ENCODE measurements at places on chromosomes 2 and 18.

- DNase-seq = no peak
These were observed 274.9 kb upstream of the LRRTM4 start for GRCh38 chr2:77797088-77797487.

- DNase-seq = no peak
These were observed 21.6 kb downstream of the GPR55 start for GRCh38 chr2:230903231-230904150.

- DNase-seq = no peak
These were observed 86.9 kb downstream of the KCTD1 start for GRCh38 chr18:26461405-26461804.

GRCh38 chr2:191006997-191007783 is 6.8 kb downstream of the STAT1 start:
- DNase-seq = no peak

DNA sequence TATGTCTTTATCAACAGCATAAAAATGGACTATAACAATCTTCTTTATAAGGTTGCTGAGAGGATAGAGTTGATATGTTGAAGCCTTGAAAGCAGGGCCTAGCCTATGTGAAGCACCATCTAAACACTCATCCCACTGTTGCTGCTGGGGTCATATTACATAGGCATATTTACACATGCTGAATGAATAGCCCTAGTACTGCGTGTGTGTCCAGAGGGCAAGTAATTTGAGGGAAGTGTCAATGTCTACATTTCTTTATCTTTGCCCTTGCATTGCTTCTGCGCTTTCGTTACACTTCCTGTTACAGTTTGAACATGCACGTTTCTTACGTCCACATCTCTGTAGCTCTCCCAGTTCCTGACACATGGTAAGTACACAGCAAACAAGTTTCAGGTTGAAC is 280.3 kb upstream of the ATP5MC3 start:
- DNase-seq = no peak

- DNase-seq = no peak
These were observed 145.5 kb downstream of the PXDN start for GRCh38 chr2:1598800-1599199.

- no peak for DNase-seq
These were observed 42.8 kb upstream of the FSIP2 start for GRCh38 chr2:185695711-185696235.

- DNase-seq = no peak
These were observed 62.7 kb downstream of the BIN1 start for GRCh38 chr2:127044165-127044718.

- DNase-seq = no peak
These were observed 300.1 kb downstream of the TDRD15 start for GRCh38 chr2:21423854-21424253.

DNA sequence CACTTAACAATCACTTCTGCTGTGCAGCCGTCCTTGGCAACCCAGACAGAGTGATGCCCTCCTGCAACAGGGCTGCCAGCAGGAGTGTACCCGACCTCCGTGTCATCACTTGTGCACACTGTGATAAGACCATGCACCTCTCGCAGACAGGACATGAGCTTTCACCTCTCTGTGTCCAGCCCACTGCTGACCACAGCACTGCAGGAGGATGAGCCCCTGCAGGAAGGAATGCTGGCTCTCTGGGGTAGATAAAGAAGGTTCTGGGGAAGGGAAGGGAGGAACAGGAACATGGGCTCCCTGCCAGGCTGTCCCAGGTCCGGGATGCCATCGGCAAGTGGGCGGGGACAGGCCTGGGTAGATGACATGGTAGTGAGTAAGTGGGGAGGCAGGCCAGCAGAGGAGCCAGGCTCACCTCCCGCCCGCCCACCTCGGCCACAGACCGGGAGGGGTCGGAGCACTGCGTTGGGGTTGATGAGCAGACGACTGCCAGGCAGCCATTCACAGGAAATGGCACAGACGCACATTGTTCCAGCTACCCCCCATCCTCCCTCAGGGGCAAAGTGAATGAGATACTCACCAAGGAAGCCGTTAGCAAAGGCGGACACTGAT is 18.6 kb upstream of the COL6A3 start:
- peak; percentile 85 for DNase-seq

GRCh38 chr2:238930216-238930615 is 82.3 kb downstream of the TWIST2 start:
- DNase-seq = no peak

GRCh38 chr2:147937744-147938349 is 82.7 kb downstream of the ORC4 start:
- DNase-seq = no peak

DNA sequence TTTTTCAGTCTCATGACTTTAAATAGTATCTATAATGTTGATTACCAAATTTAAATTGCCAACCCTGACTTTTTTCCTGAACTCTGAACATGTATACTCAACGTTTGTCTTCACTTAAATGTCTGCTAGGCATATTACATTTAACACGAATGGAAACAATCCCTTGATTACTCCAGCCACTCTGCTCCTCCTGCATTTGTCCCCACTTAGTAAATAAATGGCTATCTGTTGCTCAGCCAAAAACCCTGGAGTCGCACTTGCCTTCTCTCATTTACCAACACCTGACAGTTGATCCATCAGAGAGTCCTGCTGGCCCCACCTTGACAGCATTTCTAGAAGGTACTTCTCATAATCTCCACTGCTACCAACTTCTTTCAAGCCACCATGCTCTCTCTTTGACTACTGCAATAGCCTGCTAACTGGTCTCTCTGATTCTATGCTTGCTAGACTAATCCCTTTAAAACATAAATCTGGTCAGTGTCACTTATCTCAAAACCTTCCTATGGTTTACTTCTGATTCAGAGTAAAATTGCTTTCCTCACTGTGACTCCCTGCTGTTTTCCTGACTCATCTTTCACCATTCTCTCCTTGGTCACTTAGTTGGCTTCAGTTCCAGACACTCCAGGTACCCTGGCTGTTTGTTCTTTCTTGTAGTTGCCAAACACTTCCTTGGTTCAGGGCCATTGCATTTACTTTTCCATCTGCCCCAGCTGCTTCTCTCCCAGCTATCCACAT is 31.9 kb downstream of the SPAG16 start:
- no peak for DNase-seq

DNA sequence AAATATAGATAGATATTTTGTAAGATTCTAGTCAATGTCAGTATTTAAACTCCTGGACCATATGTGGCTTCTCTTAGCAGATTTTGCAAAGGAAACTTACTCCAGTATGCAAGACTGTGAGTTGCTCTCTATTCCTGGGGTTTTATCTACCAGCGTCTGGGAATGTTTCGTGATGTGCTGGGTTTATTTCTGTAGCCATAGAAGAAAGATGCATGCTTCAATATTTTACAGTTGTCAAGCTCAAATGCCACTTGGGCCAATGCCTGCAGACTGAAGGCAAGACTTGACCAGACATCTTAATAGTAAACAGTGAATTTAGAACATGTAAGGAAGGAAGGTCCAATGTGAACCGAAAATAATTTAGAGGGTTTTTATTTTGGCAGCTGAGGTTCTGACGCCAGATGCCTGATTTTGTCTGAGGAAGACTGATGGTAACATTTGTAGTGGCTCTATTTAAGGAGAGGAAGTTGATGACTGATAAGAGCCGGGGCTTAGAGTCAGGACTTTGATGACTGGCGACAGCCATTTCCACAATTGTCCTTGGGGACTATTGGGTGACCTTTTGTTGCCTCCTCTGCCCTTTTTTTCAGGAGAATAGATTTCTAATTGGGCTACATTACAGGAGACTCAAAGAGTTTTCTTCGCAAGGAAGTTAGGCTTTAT is 154.3 kb downstream of the RAPGEF4 start:
- DNase-seq = no peak

GRCh38 chr18:3679241-3679640 is 229.3 kb downstream of the TGIF1 start:
- DNase-seq = no peak

DNA sequence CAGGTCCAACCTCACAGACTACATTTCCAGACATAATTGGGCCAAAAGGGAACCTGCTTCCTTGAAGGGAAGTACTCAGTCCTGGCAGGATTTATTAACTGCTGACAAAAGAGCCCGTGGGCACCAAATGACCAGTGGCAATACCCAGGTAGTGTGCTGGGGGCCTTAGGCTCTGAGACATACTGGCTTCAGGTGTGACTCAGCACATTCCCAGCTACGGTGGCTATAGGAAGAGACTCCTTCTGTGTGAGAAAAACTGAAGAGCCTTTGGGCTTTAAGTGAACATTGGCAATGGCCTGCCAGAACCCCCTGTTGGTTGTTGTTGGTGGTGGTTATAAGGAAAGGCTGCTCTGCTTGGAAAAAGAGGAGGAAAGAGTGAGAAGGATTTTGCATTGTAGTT is 401.8 kb downstream of the KCNJ3 start:
- no peak for DNase-seq

- no peak for DNase-seq
These were observed 42.9 kb downstream of the RPL37A start for GRCh38 chr2:216541505-216541904.

- no peak for DNase-seq
These were observed 683 bp downstream of the GBX2 start for GRCh38 chr2:236167297-236168109.

GRCh38 chr2:228318218-228318617 is 136.7 kb upstream of the SPHKAP start:
- no peak for DNase-seq

DNA sequence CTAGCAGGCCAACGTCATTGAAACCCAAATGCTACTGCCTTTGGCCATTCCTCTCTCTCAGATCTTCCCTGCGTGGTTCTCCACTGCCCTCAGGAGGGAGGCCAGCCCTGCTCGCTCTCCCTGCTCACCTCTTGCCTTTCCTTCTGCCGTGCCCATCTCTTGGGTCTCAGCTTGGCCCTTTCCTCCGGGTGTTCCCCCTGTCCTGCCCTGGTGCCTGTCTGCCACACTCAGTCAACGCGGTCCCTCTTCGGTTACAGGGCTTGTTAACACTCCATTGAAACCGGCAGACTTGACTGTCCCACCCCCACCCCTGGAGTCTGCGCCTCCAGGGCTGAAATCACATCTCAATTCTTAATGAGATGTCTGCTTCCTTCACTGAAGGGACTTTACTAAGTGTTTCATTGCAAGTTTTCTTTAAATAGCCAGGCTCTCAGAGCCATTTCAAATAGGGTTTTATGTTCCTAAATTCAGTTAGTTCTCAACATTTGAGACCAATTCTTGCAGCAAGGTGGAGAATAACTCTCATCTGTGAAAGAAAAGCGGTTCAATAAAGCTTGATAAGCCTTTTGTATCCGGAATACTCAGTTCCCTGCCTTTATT is 237.6 kb downstream of the DYSF start:
- DNase-seq = no peak

GRCh38 chr18:69586537-69586936 is 185.8 kb downstream of the DOK6 start:
- no peak for DNase-seq

DNA sequence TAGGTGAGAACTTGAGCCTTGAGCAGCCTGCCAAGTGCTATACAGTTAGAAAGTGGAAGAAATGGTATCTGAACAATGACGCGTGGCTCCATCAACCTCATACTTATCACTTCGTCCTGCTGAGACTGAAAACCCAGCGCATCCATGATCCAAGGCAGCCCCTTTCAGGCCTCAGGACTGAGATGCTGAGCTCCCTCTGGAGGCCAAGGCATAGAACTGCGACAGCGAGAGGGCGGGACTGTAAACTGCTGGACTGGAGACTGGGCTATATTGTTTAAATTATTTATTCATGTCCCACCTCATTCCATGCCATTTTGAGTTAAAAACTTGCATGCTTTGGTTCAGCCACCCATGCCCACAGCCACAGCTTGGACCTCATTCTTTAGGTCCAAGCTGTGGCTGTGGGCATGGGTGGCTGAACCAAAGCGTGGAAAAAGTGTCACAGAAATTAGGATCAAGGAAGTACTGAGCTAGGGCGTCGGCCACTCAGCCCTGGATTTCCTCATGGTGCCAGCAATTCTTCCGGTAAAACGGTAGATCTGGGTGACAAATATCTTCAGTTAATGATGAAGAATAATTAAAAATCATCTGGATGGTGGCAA is 195.5 kb downstream of the L3MBTL4 start:
- no peak for DNase-seq
